ENCODE measurements at places on chromosomes 3 and 15. TPM values are rescaled to one million over a fixed set of nuclear protein-coding genes. Genes with fewer than 3 reads are reported as not detected.

DNA sequence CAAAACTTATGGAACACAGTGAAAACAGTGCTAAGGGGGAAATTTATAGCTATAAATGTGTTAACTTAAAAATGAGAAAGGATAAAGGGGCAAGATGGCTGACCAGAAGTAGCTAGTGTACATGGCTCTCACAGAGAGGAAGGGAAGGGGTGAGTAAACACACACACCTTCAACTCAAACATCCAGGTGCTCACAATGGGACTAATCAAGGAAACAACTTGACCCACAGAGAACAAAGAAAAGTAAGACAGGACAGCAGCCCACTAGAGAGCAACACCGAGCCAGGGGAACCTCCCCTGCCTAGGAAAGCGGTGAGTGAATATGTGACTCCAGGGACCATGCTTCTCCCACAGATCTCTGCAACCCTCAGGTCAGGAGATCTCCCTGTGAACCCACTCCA, 85.0 kb upstream of the UBP1 start:
- no peaks in the 10 kb centered on the region for H3K4me1 ChIP-seq
- H3K27me3 ChIP-seq, result no peaks in the 10 kb centered on the region
- peaks cover 11% of the 10 kb centered on the region for H3K36me3 ChIP-seq
- no peak overlapping the region for H3K27ac ChIP-seq
- DNase-seq, result no peak

DNA sequence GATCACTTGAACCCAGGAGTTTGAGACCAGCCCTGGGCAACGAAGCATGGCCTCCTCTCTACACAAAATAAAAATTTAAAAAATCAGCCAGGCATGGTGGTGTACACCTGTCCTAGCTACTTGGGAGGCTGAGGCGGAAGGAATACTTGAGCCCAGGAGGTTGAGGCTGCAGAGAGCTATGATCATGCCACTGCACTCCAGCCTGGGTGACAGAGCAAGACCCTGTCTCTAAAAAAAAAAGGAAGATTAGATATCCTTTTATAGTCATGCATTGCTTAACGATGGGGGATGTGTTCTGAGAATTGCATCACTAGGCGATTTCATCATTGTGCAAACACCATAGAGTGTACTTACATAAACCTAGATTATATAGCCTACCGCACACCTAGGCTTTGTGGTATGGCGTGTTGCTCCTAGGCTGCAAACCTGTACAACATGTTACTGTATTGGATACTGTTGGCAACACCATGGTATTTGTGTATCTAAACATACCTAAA, 12.6 kb downstream of the ALAS1 start:
- no peaks in the 10 kb centered on the region for H3K4me1 ChIP-seq

DNA sequence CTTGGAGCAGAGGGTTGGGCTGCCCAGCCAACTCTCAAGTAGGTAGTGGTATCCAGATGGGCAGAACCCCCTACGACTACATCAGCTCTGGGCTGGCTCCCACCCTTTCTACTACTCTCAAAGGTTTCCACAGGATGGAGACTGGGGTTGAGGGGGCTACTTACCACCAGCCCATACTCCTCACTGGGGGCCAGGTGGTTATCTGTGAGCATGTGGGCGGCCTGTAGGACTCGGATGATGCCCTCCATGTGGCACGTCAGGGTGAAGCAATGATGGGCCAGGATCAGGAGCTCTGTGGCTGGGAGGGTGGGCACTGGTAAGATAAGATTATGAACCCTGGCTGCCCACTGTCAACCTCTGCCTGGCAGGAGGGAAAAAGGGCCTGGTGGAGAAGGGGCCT, 33.4 kb downstream of the EIF3J start:
- peak overlapping the region; percentile 20 for H3K27ac ChIP-seq
- H3K27me3 ChIP-seq, result no peaks in the 10 kb centered on the region
- H3K36me3 ChIP-seq, result peaks cover 79% of the 10 kb centered on the region
- H3K4me1 ChIP-seq, result no peaks in the 10 kb centered on the region
- no peak for DNase-seq

DNA sequence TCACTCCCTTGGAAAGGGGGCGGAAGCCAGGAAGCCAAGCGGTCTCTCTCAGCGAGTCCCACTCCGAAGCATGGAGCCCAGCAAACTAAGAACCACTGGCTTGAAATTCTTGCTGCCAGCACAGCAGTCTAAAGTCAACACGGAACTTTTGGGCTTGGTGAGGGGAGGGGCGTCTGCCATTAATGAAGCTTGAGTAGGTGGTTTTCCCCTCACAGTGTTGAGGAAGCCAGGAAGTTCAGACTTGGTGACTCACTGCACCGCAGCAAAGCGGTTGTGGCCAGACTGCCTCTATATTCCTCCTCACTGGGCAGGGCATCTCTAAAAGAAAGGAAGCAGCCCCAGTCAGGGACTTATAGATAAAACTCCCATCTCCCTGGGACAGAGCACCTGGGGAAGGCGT, 665.4 kb upstream of the CBLB start:
- no peaks in the 10 kb centered on the region for H3K27me3 ChIP-seq
- H3K4me1 ChIP-seq, result no peaks in the 10 kb centered on the region
- no peak for DNase-seq
- no peak overlapping the region for H3K4me3 ChIP-seq
- no peak overlapping the region for H3K27ac ChIP-seq

DNA sequence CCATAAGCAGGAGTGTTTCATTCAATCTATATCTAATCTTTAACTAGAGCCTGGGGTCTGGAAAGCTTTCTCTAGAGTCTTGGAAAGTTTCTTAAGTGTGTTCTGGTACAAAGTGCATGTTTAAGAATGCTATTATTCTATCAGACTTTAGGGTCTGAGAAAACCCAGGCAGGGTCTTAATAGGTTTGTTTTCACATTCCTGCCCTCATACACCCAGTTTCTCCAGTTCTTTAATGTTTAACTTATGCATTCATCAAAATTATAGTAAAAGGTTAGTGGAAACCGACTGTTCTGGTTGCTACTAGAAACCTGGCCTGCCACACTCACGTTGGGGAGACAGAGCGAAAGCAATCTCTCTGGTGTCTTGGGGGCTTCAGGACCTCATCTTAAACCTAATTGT, 102.9 kb upstream of the WDR72 start:
- H3K27ac ChIP-seq, result no peak overlapping the region
- H3K4me3 ChIP-seq, result no peak overlapping the region
- H3K36me3 ChIP-seq, result no peaks in the 10 kb centered on the region
- no peak for DNase-seq

GRCh38 chr3:147002721-147003120, 397.6 kb upstream of the PLSCR5 start:
- no peak overlapping the region for H3K27ac ChIP-seq
- no peaks in the 10 kb centered on the region for H3K36me3 ChIP-seq

- no peaks in the 10 kb centered on the region for H3K27me3 ChIP-seq
- no peaks in the 10 kb centered on the region for H3K36me3 ChIP-seq
- H3K4me3 ChIP-seq, result no peak overlapping the region
- DNase-seq, result no peak
- H3K27ac ChIP-seq, result no peak overlapping the region
These were observed 99.6 kb upstream of the ROBO2 start for GRCh38 chr3:76940181-76940770.

The RAD51 gene
- not detected for total RNA-seq

The CYP1A2 gene
- total RNA-seq, result not detected

Measured in ascending aorta (tissue), 2 donors.